ENCODE measurements at places on chromosomes 6 and 20.

- DNase-seq: no peak
Observed at GRCh38 chr20:2346188-2346587, 34.5 kb upstream of the TGM6 start.

- no peak for DNase-seq
Observed at GRCh38 chr6:10312445-10312844, 102.4 kb downstream of the TFAP2A start.

DNA sequence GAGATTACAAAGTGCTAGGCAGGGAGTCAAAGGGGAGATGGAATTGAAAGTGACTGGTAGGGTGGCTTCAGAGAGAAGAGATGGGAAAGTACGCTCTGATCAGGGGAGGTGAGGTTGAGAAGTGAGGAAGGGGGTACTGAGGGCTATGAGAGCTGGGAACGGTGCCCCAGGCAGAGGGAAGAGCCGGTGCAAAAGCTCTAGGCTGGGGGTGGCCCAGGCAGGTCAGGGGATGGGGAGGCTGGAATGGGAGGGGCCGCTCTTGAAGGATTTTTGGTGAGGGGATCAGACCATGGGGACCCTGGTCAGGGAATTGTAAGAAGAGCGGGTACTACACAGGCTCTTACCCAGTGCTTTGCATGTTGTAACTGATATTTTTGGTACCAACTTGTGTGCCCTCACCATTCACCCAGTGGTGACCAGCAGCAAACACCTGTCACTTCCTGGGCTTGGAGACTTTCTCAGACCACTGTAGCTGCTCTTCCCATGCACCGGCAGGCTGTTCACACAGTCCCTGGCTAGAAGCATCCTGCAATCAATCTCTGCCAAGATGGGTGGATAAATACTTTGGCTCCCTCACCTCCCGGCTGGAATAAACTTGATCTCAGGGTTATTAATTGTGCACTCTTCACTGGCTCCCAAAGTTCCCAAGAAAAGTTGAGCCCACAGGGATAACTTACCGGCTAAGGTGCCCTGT is 24.0 kb downstream of the PCK1 start:
- DNase-seq: no peak

DNA sequence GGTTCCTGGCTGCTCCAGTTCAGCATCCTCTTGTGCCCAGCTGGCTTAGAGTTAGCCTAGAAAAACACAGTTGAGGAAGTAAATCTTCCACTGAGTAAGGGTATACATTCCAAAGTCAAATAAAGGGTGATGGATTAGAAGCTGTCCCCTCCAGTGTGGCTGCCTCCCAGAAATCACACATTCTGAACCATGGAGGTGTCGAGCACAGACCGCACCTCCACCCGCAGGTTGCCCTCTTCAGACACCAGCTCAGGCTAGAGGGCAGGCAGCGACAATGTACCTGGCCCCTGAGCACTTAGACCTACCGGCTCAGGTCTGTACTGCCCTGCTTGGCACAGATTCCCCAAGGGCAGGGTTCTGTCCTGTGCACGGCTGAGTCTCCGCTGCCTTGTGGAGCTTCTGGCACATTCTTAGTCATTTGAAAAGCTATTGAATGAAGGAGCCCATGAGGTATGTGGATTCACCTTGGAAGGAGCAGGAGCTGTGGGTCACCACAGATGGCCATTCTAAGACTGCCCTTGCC is 118.1 kb downstream of the FAM120B start:
- no peak for DNase-seq

DNA sequence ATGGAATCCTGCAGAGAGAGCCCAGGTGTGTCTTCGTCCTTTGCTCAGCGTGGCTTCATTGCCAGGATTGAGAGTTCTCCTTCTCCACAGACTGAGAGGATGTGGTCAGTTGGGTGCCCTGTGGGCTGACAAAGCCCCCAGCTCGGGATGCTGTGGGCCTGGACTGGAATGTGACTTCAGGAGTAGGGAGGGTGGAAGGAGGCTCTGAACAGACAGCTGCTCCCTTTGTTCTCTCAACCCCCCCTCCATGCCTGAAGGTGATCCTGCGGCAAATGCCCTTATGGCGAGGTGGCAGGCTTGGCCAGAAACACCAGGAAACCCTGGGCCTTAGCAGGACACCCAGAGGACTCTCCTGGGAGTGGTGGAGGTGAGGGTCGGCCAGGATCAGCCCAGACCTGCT is 1.8 kb upstream of the CST5 start:
- no peak for DNase-seq

DNA sequence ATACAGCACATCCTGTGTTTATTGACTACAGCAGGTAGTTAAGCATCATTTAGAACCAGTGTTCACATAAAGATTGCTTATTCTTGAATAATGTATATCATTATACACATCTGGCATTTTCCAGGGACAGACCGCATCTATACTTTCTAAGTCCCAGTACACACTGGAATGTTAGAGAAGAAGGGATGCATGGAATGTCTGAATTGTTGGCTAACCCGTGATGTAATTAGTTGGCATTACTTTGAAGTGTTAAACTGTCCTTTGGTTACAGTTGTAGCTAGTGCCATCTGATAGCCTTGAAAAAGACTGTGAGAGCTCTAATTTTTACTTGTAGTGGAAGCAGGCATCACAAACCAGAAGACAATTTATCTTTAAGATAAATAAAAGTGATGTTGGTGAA is 29.8 kb upstream of the MCHR2 start:
- DNase-seq: no peak

GRCh38 chr6:81929828-81930227 is 177.3 kb upstream of the TENT5A start:
- no peak for DNase-seq

GRCh38 chr20:34512955-34513419 is 3.2 kb upstream of the DYNLRB1 start:
- DNase-seq: no peak

GRCh38 chr6:72689107-72689954 is 67.5 kb downstream of the KCNQ5 start:
- no peak for DNase-seq

DNA sequence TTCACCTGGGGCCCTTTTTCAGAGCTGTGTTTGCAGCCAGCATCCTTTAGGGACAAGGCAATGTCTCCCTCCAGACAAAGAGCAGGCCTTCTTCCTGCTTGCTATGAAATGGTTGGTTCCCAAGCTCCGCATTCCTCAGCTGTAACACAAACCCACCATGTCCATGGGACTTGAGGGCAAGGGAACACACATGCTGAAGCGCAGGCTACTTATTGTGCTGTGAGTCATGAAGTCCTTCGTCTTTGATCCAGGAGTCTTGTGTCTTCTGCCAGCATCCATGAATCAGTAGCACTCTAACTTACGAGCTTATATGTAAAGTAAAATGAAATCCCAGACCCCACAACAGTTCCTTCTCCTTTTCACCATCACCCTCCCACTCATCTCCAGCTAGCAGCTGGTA is 59.0 kb downstream of the ANKRD60 start:
- DNase-seq: no peak

GRCh38 chr6:145368075-145368474 is 367.2 kb downstream of the EPM2A start:
- no peak for DNase-seq

DNA sequence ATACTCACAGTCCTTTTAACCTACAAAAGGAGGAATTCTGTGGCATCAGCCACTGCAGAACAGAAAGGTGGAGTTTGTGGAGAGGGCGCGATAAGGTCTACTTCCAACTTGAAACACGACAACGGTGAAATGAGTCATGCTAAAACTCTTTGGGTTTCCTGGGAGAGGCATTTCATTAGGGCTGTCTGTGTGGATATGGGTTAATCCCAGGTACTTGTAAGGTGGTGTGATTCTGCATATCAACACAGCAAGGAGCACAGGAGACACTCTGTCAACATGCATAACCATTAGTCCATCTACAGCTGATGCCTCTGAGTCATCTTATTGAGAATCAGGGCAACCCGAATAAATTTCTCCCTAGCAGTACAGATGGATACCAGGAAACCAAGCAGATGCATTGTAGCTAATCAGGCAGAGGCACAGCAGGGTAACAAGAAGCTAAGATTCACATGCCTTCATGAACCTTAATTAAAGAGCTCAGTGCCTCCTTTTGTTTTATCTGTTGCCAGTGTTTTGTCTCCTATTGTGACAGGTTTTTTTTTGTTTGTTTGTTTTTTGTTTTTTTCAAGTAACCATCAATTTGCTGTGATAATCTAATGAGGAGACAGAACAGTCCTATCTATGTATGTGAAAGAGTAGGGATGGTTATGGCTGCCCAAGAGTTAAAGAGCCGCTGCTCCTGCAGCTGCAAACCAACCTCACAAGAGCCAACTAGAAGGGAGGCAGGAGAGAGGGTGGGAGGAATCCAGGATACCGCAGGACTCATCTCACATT is 315.8 kb upstream of the SOX4 start:
- no peak for DNase-seq

GRCh38 chr20:17932396-17932795 is 36.2 kb downstream of the SNX5 start:
- no peak for DNase-seq

DNA sequence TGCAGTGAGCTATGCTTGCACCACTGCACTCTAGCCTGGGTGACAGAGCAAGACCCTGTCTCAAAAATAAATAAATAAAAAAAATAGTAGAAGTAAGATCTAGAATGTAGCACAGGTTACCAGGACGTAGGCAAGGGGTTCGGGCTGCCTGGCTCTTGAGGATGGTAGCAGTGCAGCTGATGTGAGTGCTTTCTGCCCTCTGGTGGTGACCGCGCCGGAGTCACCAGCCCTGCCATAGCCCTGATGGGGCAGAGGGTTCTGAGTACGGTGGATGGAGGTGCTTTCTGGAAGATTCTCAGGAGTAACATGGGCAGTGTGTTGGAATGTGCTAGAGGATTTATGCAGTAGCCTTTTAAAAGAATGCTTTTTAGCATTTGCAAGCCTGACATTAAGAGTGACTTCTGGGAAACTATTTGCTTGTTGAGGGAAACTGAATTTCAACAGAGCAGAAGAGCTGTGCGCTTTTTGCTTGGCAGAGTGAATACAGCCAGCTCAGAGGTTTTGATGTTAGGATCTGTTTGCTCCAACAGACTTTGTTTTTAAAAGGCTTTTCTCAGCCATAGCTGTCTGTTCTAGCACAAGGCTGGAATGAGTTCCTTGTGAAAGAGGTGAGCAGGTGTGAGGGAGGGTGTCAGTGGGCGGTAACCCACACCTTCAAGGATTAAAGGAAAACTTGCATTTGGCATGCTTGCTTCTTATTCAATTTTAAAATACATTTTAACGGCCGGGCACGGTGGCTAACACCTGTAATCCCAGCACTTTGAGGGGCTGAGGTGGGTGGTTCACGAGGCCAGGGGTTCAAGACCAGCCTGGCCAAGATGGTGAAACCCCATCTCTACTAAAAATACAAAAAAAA is 65.9 kb downstream of the PTPN1 start:
- peak; percentile 31 for DNase-seq

- DNase-seq: no peak
Observed at GRCh38 chr6:20811109-20811761, 277.0 kb downstream of the CDKAL1 start.

DNA sequence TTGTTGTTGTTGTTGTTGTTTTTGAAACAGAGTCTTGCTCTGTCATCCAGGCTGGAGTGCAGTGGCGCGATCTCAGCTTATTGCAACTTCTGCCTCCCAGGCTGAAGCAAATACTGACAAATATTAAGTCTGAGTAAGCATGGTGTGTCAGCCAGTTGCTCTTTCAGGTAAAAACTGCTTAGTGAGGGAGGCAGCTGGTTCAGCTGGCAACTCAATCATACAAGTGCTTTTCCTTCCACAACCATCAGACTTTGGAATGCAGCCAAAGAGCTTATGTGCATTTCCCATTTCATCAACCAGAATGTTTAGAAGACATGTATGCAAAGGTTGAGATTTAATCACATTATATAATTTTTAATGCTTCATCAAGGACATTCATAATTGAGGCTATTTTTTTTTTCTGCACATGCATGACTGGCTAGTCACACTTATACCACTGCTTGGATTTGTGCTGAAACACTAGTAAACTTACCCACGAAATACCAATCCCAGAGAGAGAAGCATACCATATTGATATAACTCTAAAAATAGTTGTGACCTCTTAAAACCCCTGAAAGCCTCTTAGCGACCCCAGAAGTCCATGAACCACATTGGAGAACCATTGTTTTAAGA is 56.0 kb downstream of the CLIC5 start:
- DNase-seq: no peak

All from stimulated activated CD4-positive, alpha-beta T cell treated with anti-CD3 and anti-CD28 coated beads, Interleukin-15, amount 100 ng/mL, for 1 hour (primary cell).